ENCODE measurements at places on chromosomes 11 and 22.
A peak's percentile ranks its signal among the peaks of the same experiment; 100 is the strongest.

- DNase-seq = no peak
Observed at GRCh38 chr11:122976734-122977469, 4.7 kb downstream of the BSX start.

GRCh38 chr22:23520863-23521440 is 59.1 kb downstream of the IGLL1 start:
- DNase-seq = no peak

GRCh38 chr11:64304316-64305072 is 830 bp upstream of the ESRRA start:
- DNase-seq = peak; percentile 93

- DNase-seq = no peak
Observed at GRCh38 chr11:47566149-47566698, 825 bp downstream of the PTPMT1 start.

- DNase-seq = no peak
Observed at GRCh38 chr11:94401773-94402265, 600 bp upstream of the GPR83 start.

DNA sequence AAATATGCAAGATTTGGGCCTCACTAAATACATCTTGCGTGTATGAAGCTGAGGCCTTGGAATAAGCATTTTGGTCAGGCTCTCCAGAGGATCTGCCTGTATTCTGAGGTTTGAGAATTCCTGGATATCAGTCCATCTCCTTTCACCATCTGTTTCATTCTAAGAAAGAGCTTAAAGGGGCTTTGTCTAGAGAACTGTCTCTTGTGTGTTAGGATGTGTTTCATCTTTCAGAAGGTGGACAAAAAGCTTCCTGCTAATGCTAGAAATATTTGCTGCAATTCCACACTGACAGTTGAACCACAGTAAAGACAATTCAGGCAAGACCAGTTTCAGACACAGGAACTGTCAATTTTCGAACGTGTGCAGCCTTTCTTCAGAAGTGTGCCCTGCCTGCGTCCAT is 185.4 kb downstream of the DBX1 start:
- DNase-seq = no peak

GRCh38 chr11:72812604-72812966 is 1.6 kb upstream of the ATG16L2 start:
- no peak for DNase-seq

GRCh38 chr22:27358096-27358870 is 443.3 kb downstream of the MN1 start:
- DNase-seq = no peak

Data from activated T-cell treated with anti-CD3 and anti-CD28 coated beads, Interleukin-2, amount 50 U/mL, for 1 hour (primary cell).